Left lung (tissue), 14 donors: ENCODE measurements at places on chromosomes 16 and 17. TPM values are rescaled to one million over a fixed set of nuclear protein-coding genes. Genes with fewer than 3 reads are reported as not detected.

The HAPSTR1 gene
- 43.0 TPM for polyA plus RNA-seq

The ALOX15 gene
- 3.3 TPM for polyA plus RNA-seq

The CD300LF gene
- polyA plus RNA-seq = 0.50 TPM

The MYH2 gene
- not detected for polyA plus RNA-seq

The PRCD gene
- polyA plus RNA-seq = 5.6 TPM

The MT1F gene
- polyA plus RNA-seq = 4.9 TPM

The ITGA2B gene
- polyA plus RNA-seq = 7.4 TPM

- H3K4me1 ChIP-seq = peaks cover 6% of the 10 kb centered on the region
- no peaks in the 10 kb centered on the region for H3K36me3 ChIP-seq
Measured at GRCh38 chr17:48676963-48677558, 45.3 kb downstream of the PRAC1 start.

GRCh38 chr17:81388612-81389367 lies 6.5 kb upstream of the BAHCC1 start:
- H3K4me3 ChIP-seq = no peak overlapping the region
- H3K4me1 ChIP-seq = peaks cover 64% of the 10 kb centered on the region

DNA sequence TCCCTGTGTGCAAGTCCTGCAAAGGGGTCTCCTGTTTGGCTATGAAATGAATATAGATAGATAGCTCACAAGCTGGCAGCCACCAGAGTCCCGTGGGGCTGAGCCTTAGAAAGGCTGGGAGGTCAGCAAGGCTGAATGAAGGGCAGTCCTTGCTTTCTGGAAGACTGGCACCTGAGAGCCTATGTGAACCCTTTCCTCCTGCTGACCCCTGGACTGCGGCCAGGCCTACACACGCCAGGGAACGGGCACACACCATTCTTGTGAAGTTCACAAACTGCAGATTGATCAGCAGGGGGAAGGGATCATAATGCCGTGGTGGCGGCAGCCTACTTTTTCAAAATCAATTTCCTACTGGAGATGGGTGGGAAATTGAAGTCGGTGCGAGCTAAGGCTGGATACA lies 985 bp upstream of the C17orf107 start:
- no peaks in the 10 kb centered on the region for H3K27me3 ChIP-seq
- H3K36me3 ChIP-seq = peaks cover 43% of the 10 kb centered on the region
- H3K27ac ChIP-seq = no peak overlapping the region
- peak; percentile 24 for DNase-seq

- H3K27ac ChIP-seq = no peak overlapping the region
- peaks cover 21% of the 10 kb centered on the region for H3K27me3 ChIP-seq
- no peak for DNase-seq
- no peaks in the 10 kb centered on the region for H3K4me1 ChIP-seq
Measured at GRCh38 chr17:2551928-2552327, 40.2 kb upstream of the METTL16 start.

GRCh38 chr16:30004811-30005242 lies 6.0 kb downstream of the DOC2A start:
- peaks cover 27% of the 10 kb centered on the region for H3K27me3 ChIP-seq
- DNase-seq = peak; percentile 60
- no peak overlapping the region for H3K4me3 ChIP-seq
- peak overlapping the region; percentile 18 for H3K27ac ChIP-seq

DNA sequence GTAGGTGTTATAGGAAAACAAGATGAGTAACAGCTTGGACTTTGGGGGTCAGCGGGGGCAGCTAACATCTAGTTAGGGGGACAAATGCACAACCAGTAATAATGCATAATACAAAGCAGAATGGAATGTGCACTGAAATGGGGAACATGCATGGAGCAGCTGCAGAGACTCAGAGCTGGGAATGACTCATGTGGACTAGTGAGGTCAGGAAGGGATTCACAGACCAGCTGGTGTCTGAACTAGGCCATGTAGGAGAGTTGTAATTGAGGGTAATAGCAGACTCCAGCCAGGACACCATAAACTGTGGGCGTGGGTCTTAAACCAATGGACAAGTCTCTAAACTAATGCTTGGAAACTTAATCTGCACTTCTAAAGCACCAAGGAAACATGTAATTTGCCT lies 176.8 kb upstream of the ASIC2 start:
- H3K36me3 ChIP-seq = no peaks in the 10 kb centered on the region
- H3K27me3 ChIP-seq = no peaks in the 10 kb centered on the region
- no peak overlapping the region for H3K4me3 ChIP-seq
- H3K27ac ChIP-seq = no peak overlapping the region

DNA sequence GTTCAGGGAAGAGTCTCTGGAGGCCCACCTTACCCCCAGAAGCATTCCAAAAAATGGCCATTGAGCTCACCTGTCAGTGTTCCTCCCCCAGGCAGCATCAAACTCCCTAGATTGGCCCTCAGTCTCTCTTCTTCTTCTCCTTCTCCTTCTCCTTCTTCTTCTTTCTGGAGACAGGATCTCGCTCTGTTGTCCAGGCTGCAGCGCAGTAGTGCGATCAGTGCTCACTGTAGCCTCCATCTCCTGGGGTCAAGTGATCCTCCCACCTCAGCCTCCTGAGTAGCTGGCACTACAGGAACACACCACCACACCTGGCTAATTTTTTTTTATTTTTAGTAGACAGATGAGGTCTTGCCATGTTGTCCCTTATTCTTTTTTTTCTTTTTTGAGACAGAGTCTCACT lies 16.4 kb upstream of the WNT3 start:
- H3K4me1 ChIP-seq = no peaks in the 10 kb centered on the region
- no peak overlapping the region for H3K4me3 ChIP-seq
- no peak overlapping the region for H3K27ac ChIP-seq
- no peaks in the 10 kb centered on the region for H3K27me3 ChIP-seq
- no peak for DNase-seq
- H3K36me3 ChIP-seq = no peaks in the 10 kb centered on the region

GRCh38 chr16:57810197-57811031 lies 8.1 kb upstream of the KIFC3 start:
- peak; percentile 96 for DNase-seq
- peak overlapping the region; percentile 84 for H3K27ac ChIP-seq
- H3K4me1 ChIP-seq = peaks cover 58% of the 10 kb centered on the region
- H3K27me3 ChIP-seq = no peaks in the 10 kb centered on the region
- H3K36me3 ChIP-seq = no peaks in the 10 kb centered on the region

DNA sequence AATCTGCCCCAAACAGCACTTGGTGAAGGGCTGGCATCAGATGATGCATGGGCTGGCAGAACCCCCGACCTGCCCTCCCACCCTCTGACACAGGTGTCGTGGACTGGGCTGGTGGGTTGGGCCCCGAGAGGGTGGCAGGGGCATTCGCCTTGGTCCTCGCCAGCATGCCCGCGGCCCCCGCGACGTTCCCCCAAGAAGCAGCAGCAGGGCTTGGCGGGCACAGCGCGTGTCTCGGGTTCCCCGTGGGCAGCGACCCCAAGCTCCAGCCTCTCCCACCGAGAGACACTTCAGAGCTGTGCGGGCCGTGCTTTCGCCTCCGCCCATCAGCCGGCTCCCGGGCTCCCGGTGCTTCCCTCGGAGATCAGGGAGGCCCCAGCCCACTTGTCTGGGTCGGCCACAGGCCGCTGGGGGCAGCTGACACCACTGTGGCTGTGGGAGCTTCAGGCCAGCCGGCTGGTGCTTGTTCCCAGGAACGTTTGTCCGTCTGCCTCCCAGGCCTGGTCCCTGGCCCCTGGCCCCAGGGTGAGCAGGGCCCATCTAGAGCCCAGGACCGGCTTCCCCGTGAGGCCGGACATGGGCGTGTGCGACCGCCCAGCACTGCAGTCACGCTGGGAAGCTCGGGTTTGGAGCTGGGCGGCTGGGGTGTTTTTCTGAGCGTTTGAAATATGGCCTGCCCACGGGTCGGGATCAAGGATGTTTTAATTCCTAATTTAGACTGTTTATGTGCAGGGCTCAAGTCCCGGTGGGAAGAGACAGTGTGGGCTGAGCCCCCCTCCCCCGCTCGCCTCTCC lies 16.6 kb downstream of the CACNA1H start:
- H3K36me3 ChIP-seq = no peaks in the 10 kb centered on the region
- H3K27me3 ChIP-seq = no peaks in the 10 kb centered on the region
- no peak overlapping the region for H3K27ac ChIP-seq
- no peak overlapping the region for H3K4me3 ChIP-seq
- DNase-seq = no peak
- no peaks in the 10 kb centered on the region for H3K4me1 ChIP-seq

DNA sequence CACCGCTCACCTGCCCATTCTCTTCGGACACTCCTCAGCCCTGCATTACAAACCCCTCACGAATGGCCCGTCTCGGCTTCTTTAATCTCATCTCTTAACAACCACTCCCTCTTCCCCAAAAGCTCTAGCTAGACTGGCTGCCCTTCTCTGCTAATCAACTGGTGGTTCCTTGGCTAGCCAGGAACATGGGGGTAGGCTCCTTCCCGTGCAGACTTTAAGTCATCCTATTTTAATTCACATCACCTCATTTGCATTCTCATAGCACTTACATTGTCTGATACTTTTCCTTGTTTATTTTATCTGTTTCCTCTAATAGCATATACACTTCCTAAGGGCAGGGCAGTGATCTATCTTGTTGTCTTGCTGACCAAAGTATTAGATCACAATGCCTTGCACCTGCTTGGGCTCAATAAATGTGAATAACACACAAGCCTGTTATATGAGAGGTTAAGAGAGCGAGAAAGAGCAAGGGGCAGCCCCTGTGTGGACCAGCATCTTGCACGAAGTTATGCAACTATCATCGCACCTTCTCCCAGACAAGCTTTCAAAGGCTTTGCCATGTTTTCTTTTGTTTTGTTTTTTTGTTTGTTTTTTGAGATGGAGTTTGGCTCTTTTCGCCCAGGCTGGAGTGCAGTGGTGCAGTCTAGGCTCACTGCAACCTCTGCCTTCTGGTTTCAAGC lies 9.8 kb downstream of the TP53 start:
- H3K4me3 ChIP-seq = no peak overlapping the region
- H3K4me1 ChIP-seq = no peaks in the 10 kb centered on the region
- no peaks in the 10 kb centered on the region for H3K27me3 ChIP-seq
- H3K36me3 ChIP-seq = peaks cover 40% of the 10 kb centered on the region

DNA sequence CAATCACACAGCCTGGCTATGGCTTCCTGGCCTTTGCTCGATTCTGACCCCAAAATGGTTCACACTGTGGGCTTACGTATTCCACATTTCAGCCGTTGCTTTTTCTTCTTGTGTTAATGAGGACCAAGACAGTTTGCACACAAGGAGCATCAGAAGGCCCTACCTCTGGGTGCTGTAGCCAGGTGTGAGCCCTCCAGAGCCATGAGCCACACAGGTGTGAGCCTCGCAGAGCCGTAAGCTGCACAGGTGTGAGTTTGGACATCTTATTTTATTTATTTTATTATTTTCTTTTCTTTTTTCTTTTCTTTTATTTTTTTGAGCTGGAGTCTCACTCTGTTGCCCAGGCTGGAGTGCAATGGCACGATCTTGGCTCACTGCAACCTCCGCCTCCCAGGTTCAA lies 70.6 kb downstream of the LMF1 start:
- no peak overlapping the region for H3K4me3 ChIP-seq
- no peak for DNase-seq
- H3K27ac ChIP-seq = no peak overlapping the region
- no peaks in the 10 kb centered on the region for H3K4me1 ChIP-seq

DNA sequence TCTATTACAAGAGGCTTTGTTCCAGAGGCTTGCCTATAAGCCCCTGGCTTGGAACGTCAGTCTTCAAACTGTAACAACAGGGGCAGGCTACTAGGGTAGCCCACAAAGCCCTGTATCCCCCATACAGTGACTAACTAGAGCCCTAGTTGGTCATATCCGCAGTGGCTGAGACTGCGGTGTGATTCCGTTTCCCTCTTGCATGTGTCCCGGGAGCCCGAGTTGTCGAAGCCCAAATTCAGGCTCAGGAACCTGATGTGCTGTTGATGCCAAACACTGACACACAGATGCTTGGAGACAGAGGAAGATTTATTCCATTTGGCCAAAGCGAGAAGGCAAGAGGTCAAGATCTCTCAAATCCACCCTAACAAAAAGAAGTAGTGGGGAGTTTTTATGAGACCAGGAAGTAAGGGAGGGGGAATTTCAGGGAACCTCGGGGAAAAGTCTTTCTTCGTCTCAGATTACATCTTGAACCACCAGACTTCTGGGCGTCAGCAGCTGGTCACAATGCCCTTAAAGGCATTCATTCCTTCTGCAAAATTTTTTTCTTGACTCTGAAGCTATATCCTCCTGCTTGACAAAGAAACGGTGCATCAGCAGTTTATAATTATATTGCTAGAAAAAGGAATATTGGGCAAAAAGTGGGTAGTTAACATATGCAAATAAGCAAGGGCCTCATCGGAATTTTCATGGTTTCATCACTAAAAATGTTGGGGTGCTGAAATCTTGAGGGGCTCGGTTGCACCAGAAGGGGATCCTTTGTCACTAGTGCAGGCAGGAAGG lies 879 bp downstream of the SLFN5 start:
- no peaks in the 10 kb centered on the region for H3K36me3 ChIP-seq
- no peaks in the 10 kb centered on the region for H3K27me3 ChIP-seq
- H3K27ac ChIP-seq = peak overlapping the region; percentile 94
- H3K4me3 ChIP-seq = peak overlapping the region; percentile 54
- peak; percentile 55 for DNase-seq

DNA sequence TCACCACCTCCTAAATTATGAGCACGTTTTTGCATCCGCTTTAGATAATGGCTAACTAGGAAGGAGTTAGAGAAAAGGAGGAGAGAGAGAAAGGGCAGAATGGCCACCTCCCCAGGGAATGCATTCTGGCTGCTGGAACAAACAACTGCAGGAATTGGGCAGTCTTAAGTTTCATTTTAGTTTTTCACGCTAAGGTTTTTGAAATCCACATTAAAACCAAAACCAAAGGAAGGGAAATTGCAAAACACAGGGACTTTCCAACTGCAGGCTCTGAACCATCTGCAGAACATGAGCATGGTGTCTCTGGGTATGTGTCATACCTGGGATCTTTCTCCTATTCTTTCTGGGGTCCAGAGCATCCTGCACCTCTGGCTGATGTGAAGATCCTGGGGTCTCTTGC lies 12.1 kb upstream of the CCL8 start:
- no peaks in the 10 kb centered on the region for H3K36me3 ChIP-seq
- H3K4me1 ChIP-seq = no peaks in the 10 kb centered on the region
- no peaks in the 10 kb centered on the region for H3K27me3 ChIP-seq
- no peak for DNase-seq

GRCh38 chr17:40622509-40622928 lies 25.1 kb downstream of the SMARCE1 start:
- no peak overlapping the region for H3K4me3 ChIP-seq
- H3K36me3 ChIP-seq = no peaks in the 10 kb centered on the region

DNA sequence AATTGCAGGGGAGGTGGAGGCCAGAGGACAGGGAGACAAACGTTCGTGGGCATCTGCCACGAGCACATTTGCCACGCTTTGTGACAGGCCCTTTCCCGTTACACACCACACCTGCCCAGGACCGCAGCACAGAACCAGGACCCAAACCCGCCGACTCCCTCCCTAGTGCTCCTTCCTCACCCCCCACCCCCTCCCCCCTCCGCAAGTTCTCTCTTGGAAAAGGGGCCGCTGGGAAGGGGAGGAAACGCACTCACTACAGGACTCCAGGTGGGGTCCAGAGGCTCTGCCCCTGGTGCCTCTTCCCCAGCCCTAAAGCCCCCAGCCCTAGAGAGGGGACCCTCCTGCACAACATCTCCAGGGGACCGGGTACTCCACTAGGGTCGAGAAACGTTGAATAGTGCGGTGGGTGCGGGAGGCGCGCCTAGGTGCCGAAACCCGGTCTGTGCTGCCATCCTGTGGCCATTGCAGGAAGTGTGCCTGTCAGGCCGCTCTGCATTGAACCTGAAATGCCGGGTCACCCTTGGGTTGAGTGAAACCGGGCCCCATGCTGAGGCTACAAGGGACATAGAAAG lies 21.9 kb upstream of the EIF1 start:
- H3K36me3 ChIP-seq = no peaks in the 10 kb centered on the region
- peak overlapping the region; percentile 88 for H3K27ac ChIP-seq

GRCh38 chr16:7057458-7057857 lies 275.2 kb upstream of the RBFOX1 start:
- no peaks in the 10 kb centered on the region for H3K36me3 ChIP-seq
- H3K4me3 ChIP-seq = no peak overlapping the region
- no peak for DNase-seq
- no peaks in the 10 kb centered on the region for H3K27me3 ChIP-seq
- H3K27ac ChIP-seq = no peak overlapping the region
